ENCODE measurements at places on chromosomes 3 and 15. TPM values are rescaled to one million over a fixed set of nuclear protein-coding genes. Genes with fewer than 3 reads are reported as not detected.

Gene TMEM212
- total RNA-seq: not detected

Gene AP2M1
- total RNA-seq: 270 TPM

Gene CNTN4
- total RNA-seq: not detected

Gene ZKSCAN7
- 3.7 TPM for total RNA-seq

Gene SPRED1
- total RNA-seq: 1.4 TPM

Gene ARGFX
- total RNA-seq: not detected

Gene POC1A
- 22.7 TPM for total RNA-seq

- H3K4me1 ChIP-seq: no peaks in the 10 kb centered on the region
- no peaks in the 10 kb centered on the region for H3K36me3 ChIP-seq
- no peak for DNase-seq
- no peaks in the 10 kb centered on the region for H3K27me3 ChIP-seq
- peak overlapping the region; percentile 20 for H3K27ac ChIP-seq
Measured at GRCh38 chr3:170730071-170730812, 139.8 kb downstream of the RPL22L1 start.

GRCh38 chr3:119810018-119810435 is 28.1 kb downstream of the NR1I2 start:
- peak; percentile 12 for DNase-seq
- H3K4me1 ChIP-seq: peaks cover 11% of the 10 kb centered on the region
- H3K4me3 ChIP-seq: peak overlapping the region; percentile 70
- H3K27me3 ChIP-seq: no peaks in the 10 kb centered on the region

- no peak overlapping the region for H3K4me3 ChIP-seq
- H3K27me3 ChIP-seq: no peaks in the 10 kb centered on the region
- no peaks in the 10 kb centered on the region for H3K36me3 ChIP-seq
Measured at GRCh38 chr3:117192888-117193287, 483.3 kb downstream of the TUSC7 start.

DNA sequence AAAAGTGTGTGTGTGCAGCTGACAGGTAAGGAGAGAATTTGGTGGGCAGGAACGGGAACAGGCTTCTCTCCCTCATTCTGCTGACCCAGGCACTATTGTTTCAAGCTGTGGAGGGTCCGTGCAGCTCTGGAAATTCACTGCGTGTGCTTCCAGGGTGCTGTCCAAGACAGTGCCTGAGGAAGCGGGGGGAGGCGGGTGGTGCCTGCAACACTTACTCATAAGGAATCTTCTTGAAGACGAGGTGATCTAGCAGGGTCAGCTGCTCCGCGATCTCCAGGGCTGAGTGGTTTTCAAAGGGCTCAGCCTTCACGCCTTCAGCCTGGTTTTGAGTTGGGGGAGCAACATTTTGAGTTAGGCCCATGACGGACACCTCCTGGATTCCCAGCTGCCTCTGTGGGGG is 46.6 kb upstream of the CTSH start:
- no peaks in the 10 kb centered on the region for H3K4me1 ChIP-seq
- no peaks in the 10 kb centered on the region for H3K36me3 ChIP-seq
- DNase-seq: no peak
- H3K4me3 ChIP-seq: no peak overlapping the region
- H3K27ac ChIP-seq: no peak overlapping the region

DNA sequence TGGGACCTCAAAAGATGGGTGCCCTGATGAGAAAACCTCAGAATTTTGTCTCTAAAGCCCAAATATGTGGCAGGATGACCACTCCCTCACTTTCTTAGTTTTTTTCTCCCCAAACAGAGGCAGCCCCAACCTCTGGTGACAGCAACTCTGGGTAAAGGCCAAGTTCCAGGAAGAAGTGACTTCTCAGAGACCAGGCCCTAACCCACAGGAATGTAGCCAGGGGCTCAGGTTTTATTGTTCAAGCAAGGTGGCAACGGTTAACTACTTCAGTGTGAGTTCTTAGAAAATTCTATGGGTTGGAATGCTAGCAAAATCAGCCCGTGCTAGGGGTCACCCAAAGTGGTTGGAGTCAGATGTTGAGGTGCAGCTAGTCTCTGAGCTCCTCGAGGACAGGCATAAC is 5.1 kb upstream of the DNAJA4 start:
- H3K27me3 ChIP-seq: no peaks in the 10 kb centered on the region
- H3K36me3 ChIP-seq: no peaks in the 10 kb centered on the region
- H3K27ac ChIP-seq: no peak overlapping the region
- H3K4me3 ChIP-seq: no peak overlapping the region
- DNase-seq: no peak

DNA sequence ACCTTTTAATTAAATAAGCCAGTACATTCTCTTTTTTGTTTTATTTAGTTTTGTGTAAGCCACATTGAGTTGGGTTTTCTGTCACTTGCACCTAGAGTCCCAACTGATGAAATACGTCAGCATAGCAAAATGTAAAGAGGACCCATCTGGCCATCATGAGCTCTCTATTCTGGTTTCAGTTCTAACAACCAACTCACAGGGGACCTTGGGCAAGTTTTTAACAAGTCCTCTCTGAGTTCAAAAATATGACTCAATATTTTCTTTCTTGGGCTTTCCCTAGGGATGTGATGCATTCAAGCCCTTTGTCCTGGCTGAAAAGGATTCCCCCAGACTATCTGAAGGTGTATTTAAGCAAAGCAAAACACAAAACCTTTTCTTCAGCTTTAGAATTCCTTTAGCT is 32.9 kb downstream of the PLCH1 start:
- no peaks in the 10 kb centered on the region for H3K4me1 ChIP-seq
- no peak overlapping the region for H3K4me3 ChIP-seq
- no peak for DNase-seq
- no peaks in the 10 kb centered on the region for H3K27me3 ChIP-seq
- no peaks in the 10 kb centered on the region for H3K36me3 ChIP-seq
- H3K27ac ChIP-seq: no peak overlapping the region

- no peaks in the 10 kb centered on the region for H3K27me3 ChIP-seq
- peaks cover 32% of the 10 kb centered on the region for H3K4me1 ChIP-seq
- H3K27ac ChIP-seq: no peak overlapping the region
Measured at GRCh38 chr15:52559575-52559974, 9.3 kb downstream of the ARPP19 start.

DNA sequence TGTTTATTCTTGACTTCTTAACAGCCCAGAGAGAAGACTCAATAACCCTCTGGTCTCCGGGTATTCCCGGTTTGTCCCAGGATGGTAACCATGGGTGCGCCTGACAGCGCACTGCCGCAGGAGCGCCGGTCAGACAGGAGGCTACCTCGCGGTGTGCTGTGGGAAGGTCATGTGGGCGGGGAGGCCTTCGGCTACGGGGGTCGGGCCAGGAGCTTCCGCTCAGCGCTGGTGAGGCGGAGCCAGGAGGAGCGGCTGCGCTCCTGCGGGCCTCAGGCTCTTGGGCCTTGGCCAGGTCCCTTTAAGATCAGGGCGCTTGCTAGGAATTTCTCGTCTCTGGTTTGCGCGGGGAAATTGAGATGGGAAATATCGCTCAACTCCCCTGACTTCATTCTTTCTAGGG is 182.3 kb upstream of the NDN start:
- H3K4me1 ChIP-seq: no peaks in the 10 kb centered on the region
- H3K36me3 ChIP-seq: no peaks in the 10 kb centered on the region
- no peak overlapping the region for H3K4me3 ChIP-seq
- no peak overlapping the region for H3K27ac ChIP-seq
- DNase-seq: no peak
- H3K27me3 ChIP-seq: no peaks in the 10 kb centered on the region

- H3K27ac ChIP-seq: no peak overlapping the region
- H3K4me1 ChIP-seq: no peaks in the 10 kb centered on the region
- no peak overlapping the region for H3K4me3 ChIP-seq
- no peaks in the 10 kb centered on the region for H3K36me3 ChIP-seq
- no peak for DNase-seq
Measured at GRCh38 chr3:117059067-117059955, 349.7 kb downstream of the TUSC7 start.

- H3K4me3 ChIP-seq: no peak overlapping the region
- no peaks in the 10 kb centered on the region for H3K27me3 ChIP-seq
- no peak for DNase-seq
- H3K27ac ChIP-seq: no peak overlapping the region
Measured at GRCh38 chr3:132867956-132868355, 145.7 kb upstream of the NPHP3 start.

DNA sequence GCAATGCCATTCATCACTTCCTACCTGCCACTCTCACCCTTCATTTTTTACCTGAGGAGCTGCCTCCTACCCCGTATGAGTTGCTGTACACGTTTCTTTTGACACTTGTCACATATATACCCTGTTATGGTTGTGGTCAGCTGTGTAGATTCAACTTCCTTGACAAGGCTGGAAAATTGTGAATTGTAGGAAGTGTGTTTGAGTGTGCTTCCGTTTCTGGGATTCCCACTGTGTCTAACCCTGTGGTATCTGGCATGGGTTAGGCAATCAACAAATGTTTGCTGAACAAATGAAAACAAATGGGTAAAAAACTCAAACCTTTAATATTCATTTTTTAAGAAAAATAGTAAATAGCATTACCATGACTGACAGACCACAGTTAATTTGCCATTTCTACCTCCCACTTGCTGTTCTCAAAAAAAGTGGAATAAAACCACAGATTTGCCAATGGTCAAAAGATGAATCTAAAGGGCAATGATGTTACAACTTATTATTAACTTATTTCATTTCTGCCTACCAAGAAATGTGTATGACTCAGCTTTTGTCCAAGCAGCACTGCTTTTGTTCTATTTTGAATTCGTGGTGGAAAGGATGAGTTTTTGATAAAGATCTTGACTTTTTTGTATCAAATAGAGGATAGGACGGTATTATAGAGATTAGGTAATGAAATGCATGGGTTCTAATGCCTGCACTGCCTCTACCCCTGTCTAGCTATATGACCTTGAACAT is 404.6 kb downstream of the LPP start:
- H3K27ac ChIP-seq: no peak overlapping the region
- H3K27me3 ChIP-seq: no peaks in the 10 kb centered on the region
- no peaks in the 10 kb centered on the region for H3K36me3 ChIP-seq

DNA sequence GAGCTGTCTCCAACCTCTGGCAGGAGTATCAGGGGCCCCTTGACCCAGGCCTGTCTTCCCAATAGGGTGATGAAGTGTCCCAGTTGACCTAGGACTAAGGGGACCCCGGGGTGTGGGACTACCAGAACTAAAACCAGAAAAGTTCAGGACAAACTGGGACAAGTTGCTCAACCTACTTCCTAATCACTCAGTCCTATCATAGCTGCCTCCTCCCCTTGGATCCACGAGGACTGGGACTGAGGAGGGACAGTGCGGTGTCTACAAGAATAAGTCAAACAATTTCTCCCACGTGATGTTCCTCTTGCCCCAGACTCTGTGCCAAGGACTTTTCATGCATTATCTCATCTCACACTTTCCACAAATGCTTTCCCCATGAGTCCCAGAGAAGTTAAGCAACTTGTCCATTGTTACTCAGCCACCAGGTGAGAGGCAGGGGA is 49.4 kb upstream of the SLCO2A1 start:
- H3K27ac ChIP-seq: no peak overlapping the region
- no peak overlapping the region for H3K4me3 ChIP-seq
- no peak for DNase-seq
- H3K27me3 ChIP-seq: no peaks in the 10 kb centered on the region

GRCh38 chr3:106488331-106488730 is 619.5 kb upstream of the CBLB start:
- no peaks in the 10 kb centered on the region for H3K4me1 ChIP-seq
- no peak overlapping the region for H3K27ac ChIP-seq
- no peaks in the 10 kb centered on the region for H3K27me3 ChIP-seq
- H3K36me3 ChIP-seq: no peaks in the 10 kb centered on the region
- no peak overlapping the region for H3K4me3 ChIP-seq
- DNase-seq: no peak

DNA sequence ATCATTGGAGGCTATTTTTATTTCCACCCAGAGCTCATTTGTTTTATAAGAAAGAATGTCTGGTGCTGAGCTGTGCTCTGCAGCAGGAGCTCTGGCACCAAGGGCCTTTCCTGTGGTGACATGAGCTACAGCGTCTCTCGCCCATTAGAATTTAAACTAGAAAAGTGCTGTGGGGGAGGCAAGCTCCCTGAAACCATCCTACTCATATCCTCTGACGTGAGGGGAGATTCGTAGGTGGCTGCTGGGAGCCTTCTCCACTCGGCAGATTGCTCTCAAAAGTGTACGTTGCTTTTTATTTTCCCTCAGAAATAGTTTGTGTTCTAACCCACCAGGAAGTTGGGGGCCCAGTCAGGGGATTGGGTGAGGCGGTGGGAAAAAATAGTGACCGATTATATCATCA is 76.3 kb upstream of the ARHGEF3 start:
- peaks cover 37% of the 10 kb centered on the region for H3K4me1 ChIP-seq
- H3K4me3 ChIP-seq: no peak overlapping the region
- H3K36me3 ChIP-seq: no peaks in the 10 kb centered on the region
- no peaks in the 10 kb centered on the region for H3K27me3 ChIP-seq
- no peak for DNase-seq

GRCh38 chr3:106229495-106230278 is 360.9 kb upstream of the CBLB start:
- no peak overlapping the region for H3K4me3 ChIP-seq
- no peak for DNase-seq
- no peaks in the 10 kb centered on the region for H3K27me3 ChIP-seq
- peaks cover 13% of the 10 kb centered on the region for H3K4me1 ChIP-seq

- H3K27me3 ChIP-seq: no peaks in the 10 kb centered on the region
- no peaks in the 10 kb centered on the region for H3K36me3 ChIP-seq
- H3K4me1 ChIP-seq: no peaks in the 10 kb centered on the region
- no peak overlapping the region for H3K4me3 ChIP-seq
- H3K27ac ChIP-seq: no peak overlapping the region
Measured at GRCh38 chr3:27976933-27977332, 254.8 kb upstream of the EOMES start.

DNA sequence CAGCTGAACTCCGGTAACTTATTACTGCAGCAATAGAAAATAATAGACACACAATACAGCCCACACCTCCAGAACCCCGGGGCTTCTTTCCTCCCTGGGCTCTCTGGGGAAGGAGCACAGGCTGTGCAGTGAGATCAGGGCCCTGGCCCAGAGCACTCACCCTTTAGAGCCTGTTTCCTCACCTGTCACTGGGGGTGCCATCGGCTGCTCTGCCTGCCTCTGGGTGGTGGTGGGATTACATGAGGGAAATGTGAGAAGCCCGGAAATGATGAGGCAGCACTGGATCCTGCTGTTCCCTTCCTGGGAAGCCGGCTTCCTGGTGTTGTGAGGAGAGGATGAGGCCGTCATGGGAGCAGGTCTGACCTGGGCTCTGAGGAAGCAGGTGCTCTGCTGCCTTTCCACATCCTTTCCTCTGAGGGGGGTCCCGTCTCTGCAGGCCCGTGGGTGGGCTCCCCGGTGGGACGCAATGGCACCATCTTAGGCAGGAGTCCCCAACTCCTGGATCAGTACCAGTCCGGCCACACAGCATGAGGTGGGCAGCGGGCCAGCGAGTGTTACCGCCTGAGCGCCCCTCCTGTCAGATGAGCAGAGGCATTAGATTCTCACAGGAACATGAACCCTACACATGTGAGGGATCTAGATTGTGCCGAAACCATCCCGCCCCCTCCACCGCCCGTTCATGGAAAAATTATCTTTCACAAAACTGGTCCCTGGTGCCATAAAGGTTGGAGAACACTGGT is 220.9 kb upstream of the CTDSPL start:
- H3K27ac ChIP-seq: no peak overlapping the region
- no peaks in the 10 kb centered on the region for H3K4me1 ChIP-seq
- H3K36me3 ChIP-seq: no peaks in the 10 kb centered on the region

- DNase-seq: no peak
- H3K4me1 ChIP-seq: no peaks in the 10 kb centered on the region
- H3K27me3 ChIP-seq: no peaks in the 10 kb centered on the region
Measured at GRCh38 chr3:178297199-178297598, 239.0 kb upstream of the KCNMB2 start.

- no peaks in the 10 kb centered on the region for H3K4me1 ChIP-seq
- DNase-seq: no peak
- H3K27me3 ChIP-seq: no peaks in the 10 kb centered on the region
- H3K4me3 ChIP-seq: no peak overlapping the region
- H3K36me3 ChIP-seq: no peaks in the 10 kb centered on the region
Measured at GRCh38 chr15:49471733-49472132, 48.7 kb downstream of the FGF7 start.

GRCh38 chr3:72368331-72368975 is 479.8 kb downstream of the SHQ1 start:
- no peaks in the 10 kb centered on the region for H3K36me3 ChIP-seq
- peaks cover 5% of the 10 kb centered on the region for H3K4me1 ChIP-seq
- DNase-seq: no peak
